Activated CD4-positive, alpha-beta T cell treated with anti-CD3 and anti-CD28 coated beads for 4 hours (primary cell): ENCODE measurements at places on chromosomes 16 and 17.

DNA sequence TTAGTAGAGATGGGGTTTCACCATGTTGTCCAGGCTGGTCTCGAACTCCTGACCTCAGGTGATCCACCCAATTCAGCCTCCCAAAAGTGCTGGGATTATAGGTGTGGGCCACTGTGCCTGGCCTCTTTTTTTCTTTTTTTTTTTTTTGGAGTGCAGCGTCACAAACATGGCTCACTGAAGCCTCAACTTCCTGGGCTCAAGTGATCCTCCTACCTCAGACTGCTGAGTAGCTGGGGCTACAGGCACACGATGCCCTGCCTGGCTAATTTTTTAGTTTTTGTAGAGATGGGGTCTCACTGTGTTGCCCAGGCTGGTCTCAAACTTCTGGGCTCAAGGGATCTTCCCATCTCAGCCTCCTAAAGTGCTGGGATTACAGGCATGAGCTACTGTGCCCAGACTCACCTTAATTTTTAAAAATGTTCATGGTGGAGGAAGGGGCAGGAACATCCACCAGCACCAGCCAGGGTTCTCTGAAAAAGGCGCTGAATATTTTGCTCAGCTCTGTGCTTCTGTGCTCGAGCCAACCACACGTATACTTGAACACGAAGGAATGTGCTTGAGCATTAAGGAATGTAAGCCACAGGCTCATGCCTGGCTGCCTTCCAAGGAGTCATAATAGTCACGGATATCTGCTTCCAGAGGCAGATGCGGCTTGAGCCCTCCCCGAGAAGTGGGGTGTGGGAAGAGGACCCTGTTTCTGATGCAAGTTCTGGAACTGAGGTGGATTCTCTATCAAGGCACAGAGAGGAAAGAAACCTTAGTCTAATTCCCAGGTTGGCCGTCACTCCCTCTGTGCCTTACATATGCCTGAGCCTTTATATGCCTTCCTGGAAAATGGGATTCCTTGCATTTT, 65.5 kb upstream of the CREBBP start:
- DNase-seq: no peak

DNA sequence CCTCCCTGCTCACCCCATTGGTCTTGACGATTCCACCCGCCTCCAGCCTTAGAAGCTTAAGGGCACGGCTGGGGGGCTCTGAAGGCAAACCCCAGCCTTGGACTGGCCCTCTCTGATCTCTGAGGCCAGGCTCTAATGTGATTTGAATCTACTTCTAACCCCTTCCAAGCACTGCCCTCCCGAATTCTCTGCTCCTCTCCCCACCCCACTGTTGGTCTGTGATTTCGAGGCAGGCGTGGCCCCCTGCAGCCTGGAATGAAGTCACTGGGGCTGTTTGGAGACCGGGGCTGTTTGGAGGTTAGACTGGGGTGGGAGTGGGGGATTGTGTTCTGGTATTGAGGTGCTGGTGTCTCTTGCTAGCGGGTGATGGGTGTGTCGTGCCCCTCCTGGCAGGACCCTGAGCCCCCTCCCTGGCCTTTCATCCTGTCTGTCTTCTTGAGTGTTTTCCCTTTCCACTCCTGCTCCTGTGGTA, 2.2 kb downstream of the GRB7 start:
- DNase-seq: no peak

DNA sequence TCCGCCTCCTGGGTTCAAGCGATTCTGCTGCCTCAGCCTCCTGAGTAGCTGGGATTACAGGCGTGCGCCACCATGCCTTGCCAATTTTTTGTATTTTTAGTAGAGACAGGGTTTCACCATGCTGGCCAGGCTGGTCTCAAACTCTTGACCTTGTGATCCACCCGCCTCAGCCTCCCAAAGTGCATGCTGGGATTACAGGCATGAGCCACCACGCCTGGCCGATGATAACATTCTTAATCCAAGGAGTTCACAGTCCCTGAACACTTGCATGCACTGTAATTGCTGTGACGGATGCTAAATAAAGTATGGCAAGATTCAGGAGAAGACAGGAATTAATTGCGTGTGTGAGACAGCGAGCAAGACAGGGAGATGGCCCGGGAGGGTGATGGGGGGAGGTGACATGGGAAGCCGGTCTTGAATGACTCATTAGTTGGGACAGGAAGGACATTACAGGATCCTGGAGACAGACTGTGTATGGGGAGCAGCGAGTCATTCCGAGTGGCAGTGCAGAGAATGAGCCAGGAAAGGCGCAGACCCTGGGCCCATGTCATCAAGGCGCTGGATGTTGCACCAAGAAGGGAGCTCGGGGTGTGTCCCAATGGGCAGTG, 6.7 kb downstream of the ABCA3 start:
- DNase-seq: no peak

DNA sequence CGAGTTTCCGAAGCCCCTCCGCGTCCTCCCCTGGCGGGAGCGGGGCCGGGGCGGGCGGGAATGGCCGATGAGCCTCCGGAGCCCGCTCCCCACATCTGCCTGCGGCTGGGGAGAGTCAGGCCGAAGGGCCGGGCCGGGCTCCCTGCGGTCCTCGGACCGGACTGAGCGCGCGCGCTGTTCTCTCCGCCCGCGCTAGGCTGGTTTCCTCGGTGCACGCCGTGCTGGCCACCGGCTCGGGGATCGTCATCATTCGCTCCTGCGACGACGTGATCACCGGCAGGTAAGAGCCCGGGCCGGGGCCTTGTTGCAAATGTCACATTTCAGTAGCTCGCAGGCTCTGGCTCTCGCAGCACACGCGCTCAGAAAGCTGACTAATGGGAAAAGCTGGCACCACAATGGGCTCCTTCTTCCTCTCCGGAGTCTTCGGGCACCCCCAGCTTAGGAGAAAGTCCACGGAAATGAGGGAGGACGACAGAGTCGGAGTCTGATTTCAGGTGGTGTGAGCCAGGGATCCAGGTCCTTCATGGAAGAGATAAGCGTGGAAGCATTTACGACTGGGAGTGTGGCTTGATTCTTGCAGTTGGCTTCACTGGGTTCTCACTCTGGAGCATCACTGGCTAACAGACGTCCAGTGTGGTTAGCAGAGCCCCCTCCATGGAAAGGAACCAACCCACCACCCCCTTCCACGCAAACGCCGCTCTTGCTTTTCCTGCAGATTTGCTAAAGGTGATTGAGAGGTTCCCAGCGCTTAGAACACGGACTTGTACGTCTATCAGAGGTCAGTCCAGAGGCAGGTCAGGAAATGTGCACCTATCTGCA, 715 bp downstream of the TLCD3A start:
- peak; percentile 37 for DNase-seq

GRCh38 chr17:66025551-66025950, 166.4 kb downstream of the CEP112 start:
- no peak for DNase-seq

DNA sequence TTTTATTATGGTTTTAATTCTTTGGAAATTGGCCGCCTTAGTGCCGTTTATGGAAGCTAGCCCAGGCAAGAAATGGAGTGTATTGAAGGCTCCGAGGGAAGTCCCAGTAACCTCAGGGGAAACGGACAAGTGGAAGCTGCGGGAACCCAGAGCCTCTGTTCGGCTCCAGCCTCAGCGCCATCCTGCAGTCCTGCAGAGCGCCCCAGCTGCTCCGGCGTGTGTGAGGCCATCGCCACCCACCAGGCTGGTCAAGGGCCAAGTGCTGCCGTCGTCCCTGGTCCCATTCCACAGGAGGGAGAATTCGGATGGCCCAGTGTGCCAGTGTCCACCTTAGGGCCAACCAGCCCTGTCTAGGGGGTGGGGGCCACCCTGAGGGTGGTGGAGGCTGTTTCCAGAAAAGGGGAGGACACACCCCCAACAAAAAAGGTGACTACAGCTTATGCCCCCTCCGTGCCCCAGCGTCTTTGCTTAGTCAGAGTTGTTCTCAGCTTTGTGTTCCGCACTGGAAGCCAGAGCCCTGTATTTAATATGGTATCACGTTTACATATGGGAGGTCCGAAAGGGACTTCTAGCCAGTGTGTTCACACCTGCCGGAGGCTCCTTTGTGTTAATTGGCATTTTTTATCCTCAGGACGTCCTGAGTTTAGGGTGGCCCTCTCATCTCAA, 13.0 kb downstream of the MGRN1 start:
- DNase-seq: no peak
